Stimulated activated naive B cell treated with anti-CD40 and anti-IgM and Interleukin-4, amounts not matched to agents 10 μg/mL and 1 μg/mL and 100 μg/mL, for 72 hours (primary cell): ENCODE measurements at places on chromosomes 13 and 19.
A peak's percentile ranks its signal among the peaks of the same experiment; 100 is the strongest.

- no peaks in the 10 kb centered on the region for H3K27me3 ChIP-seq
- no peak overlapping the region for H3K27ac ChIP-seq
These were observed 1674.5 kb upstream of the SLC10A2 start for GRCh38 chr13:104740641-104741222.

DNA sequence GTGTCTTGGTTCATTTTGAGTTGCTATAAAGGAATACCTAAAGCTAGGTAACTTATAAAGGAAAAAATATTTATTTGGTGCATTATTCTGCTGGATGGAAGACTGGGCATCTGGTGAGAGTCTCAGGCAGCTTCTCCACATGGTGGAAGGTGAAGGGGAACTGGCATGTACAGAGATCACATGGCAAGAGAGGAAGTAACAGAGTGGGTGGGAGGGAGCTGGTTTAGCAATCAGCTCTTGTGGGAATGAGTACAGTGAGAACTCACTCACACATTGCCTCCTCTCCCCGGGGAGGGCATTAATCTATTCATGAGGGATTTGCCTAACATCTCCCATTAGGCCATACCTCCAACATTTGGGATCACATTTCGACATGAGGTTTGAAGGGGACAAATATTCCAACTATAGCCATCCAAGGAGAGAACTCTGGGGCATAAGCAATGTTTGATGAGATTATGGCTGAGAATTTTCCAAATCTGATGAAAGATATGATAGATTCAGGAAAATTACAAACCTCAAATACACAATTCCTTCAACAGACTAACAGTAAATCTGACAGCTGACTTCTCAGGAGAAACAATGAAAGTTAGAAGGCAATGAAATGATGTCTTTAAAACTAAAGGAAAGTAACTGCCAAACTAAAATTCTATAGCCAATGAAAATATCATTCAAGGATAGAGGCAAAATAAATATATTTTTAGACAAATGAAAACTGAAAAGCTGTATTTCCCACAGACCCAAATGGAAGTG is 52.5 kb downstream of the MTUS2 start:
- H3K4me1 ChIP-seq = no peaks in the 10 kb centered on the region
- H3K27me3 ChIP-seq = peaks cover 11% of the 10 kb centered on the region
- no peak overlapping the region for H3K27ac ChIP-seq

DNA sequence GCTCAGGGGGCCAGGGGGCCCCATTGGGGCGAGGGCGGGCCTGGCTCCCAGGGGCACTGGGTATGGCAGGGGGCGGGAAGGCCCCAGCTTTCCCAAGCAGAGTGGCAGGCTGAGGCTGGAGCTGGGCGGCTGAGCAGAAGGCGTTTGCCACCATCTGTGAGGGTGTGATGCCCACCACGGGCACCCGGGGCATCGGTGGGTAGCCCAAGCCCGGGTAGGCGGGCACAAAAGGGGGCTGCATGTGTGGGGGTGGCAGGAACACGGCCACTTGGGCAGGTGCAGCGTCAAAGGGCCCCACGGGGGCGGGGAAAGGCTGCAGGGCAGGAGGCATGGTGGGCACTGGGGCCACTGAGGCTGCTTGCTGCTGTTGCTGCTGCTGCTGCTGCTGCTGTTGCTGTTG is 22.8 kb downstream of the NUMBL start:
- H3K27me3 ChIP-seq = no peaks in the 10 kb centered on the region
- no peak overlapping the region for H3K27ac ChIP-seq
- peaks cover 14% of the 10 kb centered on the region for H3K4me1 ChIP-seq
- no peak overlapping the region for H3K4me3 ChIP-seq

- no peaks in the 10 kb centered on the region for H3K36me3 ChIP-seq
- H3K27ac ChIP-seq = no peak overlapping the region
- DNase-seq = no peak
- peaks cover 32% of the 10 kb centered on the region for H3K27me3 ChIP-seq
These were observed 915 bp downstream of the F10 start for GRCh38 chr13:113123226-113124201.

- H3K27me3 ChIP-seq = peaks cover 25% of the 10 kb centered on the region
- no peak for DNase-seq
- H3K36me3 ChIP-seq = no peaks in the 10 kb centered on the region
- H3K4me3 ChIP-seq = peak overlapping the region; percentile 36
These were observed 31.6 kb downstream of the CCNE1 start for GRCh38 chr19:29843180-29844051.

GRCh38 chr13:112880976-112881540 is 88.0 kb upstream of the MCF2L start:
- no peaks in the 10 kb centered on the region for H3K27me3 ChIP-seq
- no peaks in the 10 kb centered on the region for H3K4me1 ChIP-seq
- H3K36me3 ChIP-seq = peaks cover 29% of the 10 kb centered on the region
- H3K27ac ChIP-seq = no peak overlapping the region
- no peak for DNase-seq
